ENCODE measurements at places on chromosomes 7 and 10.

GRCh38 chr10:5504146-5505072 is 5.0 kb upstream of the CALML5 start:
- no peak for DNase-seq

DNA sequence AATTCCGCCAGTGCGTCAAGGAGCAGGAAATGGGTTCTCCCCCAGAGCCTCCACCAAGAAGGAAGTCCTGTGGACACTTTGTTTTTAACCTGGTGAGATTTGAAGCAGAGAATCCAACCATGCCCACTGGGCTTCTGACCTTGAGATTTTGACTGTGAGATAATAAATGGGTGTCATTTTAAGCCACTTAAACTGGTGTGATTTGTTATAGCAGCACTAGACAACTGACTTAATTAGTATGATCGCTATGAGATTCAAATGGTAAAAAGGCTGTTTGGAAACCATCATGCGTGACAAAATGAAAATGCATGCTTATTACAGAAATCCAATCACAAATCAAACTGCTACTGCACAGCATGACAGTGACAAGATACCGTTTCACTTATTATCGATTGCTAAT is 98.0 kb downstream of the ADAM12 start:
- DNase-seq: no peak

- DNase-seq: no peak
Observed at GRCh38 chr10:62817766-62818425, 1.7 kb upstream of the EGR2 start.

DNA sequence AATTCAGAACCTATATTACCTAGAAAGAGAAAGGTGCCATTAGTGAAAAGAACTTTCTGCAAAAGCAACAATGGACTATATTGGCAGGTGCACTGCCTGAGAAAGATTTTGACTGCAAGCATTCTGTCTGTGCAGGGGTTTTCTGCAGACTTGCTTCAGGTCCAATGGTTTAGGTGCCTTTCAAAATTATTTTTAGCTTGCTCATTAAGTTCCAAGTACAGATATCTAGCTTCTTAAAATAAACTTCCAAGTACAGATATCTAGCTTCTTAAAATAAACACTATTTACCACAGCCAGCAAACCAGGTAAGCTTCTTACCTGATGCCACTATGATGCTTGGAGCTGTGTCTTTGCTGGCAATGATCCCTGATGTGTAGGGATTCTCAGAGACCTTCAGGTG is 485.2 kb downstream of the SORCS1 start:
- DNase-seq: no peak

- DNase-seq: no peak
Observed at GRCh38 chr10:128219295-128219694, 93.1 kb upstream of the MKI67 start.

GRCh38 chr10:13090289-13090688 is 9.7 kb upstream of the OPTN start:
- no peak for DNase-seq

DNA sequence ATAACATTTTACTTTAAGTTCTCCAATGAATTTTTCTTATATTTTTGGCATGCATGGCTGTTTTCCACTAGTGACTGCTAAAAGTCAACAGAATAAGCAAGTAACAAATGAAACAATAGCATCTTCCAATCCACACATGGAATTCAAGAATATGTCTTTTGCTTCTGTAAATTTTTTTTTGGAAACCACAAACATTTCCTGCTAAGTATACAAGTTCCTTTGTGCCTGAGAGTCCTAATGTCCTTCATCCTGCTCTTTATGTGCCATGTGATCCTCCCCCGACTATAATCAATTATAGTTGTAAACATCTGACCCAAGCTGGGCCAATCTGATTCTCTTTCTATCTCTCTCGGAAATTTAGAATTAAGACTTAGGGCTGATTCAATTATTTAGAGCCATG is 61.2 kb downstream of the PPP1R3C start:
- DNase-seq: no peak

GRCh38 chr10:50470345-50470744 is 153.4 kb downstream of the SGMS1 start:
- DNase-seq: no peak

DNA sequence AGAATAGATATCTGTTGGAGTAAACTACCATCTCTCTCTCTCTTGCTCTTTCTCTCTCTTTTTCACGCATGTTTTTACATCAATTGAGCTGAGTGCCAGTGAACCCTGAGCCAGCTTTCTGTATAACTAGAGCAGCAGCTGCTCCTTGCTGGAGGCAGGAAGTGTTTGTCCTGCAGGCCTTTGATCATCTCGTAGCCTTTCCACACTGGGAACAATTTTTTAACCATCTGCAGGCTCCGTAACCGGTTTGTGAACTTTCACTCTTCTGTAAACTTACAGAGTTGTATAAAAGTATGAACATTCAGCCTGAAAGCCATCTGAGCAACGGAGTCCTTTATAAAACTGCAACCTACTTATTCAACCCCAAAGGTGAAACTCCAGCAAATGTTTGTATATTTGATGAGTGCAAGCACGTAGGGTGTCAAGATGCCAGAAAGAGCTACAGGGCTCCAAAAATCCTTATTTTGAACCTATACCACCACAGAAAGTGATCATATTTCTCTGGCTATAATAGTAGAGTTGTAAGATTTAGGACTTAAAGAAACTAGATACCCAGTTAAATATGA is 162.8 kb upstream of the NFE2L3 start:
- DNase-seq: no peak

All from AG04449 (cell line).